GM23248 (cell line): ENCODE measurements at places on chromosomes 5 and 9.

- no peak for DNase-seq
Measured at GRCh38 chr9:123686829-123687192, 243.1 kb downstream of the DENND1A start.

DNA sequence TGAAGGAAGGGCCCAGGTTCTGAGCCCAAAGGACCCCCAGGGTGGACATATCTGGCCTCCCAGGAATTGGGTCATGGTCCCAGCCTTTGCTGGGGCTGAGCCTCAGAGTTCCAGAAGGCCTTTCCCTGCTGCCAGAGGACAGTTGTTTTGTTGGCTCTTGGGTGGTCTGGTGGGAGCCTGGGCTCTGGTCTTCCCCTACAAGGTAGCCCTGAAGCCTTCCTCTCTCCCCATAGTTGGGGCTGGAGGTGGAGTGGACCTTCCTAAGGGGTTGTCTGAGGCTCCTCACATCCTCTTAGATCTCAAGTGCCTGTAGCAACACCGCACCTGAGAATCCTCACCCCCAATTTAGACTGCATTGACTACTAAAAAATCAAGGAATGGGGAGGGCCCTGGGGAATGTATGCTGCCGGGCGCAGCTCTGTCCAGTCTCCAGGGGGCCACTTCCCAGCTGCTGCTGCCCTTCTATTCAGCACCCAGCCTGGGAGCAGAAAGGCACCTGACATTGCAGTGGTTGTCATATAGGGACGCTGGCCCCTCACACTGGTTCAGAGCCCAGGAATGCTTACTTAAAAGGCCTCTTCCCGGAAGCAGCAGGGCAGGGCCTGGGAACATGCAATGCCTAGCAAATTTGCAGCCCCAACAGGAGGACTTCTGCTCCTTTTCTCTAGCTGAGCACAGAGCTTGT lies 66.4 kb downstream of the IL31RA start:
- no peak for DNase-seq

DNA sequence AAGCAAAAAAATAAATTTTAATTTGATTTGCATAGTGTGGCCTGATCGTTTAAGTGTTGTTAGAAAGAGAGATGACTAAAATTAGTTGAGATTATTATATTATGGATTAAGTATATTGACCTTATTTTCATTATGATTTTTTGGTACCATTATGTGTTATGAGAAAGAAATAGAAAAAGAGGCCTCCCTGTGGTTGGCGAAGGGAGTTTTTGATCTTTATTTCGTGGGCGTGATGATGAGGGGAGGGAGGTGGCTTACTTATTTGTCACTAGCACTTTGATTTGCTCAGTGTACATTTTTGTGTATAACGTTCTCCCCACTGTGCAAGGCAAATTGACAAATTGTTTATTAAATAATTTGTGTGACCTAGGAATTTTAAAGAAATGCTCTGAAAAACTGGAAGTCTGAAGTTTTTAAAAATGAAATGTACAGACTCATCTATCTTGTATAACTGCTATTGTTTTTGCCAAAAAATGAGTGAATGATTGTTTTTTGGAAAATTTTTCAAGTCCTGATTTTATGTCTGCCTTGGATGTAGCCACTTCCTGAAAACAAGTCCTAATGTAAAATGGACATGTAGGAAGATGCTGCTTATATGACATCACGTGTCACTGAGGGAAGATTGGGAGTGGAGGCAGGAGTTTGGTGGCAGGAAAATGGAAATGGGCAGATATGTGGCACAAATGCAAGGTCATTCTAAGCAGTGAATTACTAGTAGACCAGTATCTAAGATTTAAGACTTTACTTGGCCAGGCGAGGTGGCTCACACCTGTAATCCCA lies 3.0 kb downstream of the DAPK1 start:
- peak; percentile 17 for DNase-seq

- DNase-seq, result peak; percentile 72
Measured at GRCh38 chr5:111227801-111228200, 3.6 kb downstream of the CAMK4 start.

- DNase-seq, result peak; percentile 13
Measured at GRCh38 chr5:124718380-124718789, 28.1 kb downstream of the ZNF608 start.

GRCh38 chr5:136047858-136048257 lies 19.1 kb downstream of the TGFBI start:
- no peak for DNase-seq

DNA sequence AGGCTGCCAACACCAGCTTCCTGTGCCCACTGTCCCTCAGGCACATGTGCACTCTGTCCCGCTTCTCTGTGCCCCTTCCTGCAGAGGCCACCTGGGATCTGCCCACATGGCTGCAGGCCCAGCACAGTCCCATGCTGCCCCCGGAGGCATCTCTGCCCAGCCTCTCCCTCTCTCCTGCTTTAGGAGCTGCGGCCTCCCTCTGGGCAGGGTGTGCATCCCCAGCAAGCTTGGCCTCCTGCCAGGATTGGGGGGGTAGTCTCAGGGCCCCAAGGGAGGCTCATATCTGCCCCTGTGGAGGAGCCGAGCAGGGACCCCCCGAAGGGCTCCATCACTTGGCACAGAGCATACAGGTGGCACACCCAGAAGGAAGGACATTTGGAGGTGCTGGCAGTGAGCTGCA lies 24.8 kb downstream of the FLT4 start:
- no peak for DNase-seq

- peak; percentile 52 for DNase-seq
Measured at GRCh38 chr9:109599131-109599530, 101.0 kb upstream of the PTPN3 start.

DNA sequence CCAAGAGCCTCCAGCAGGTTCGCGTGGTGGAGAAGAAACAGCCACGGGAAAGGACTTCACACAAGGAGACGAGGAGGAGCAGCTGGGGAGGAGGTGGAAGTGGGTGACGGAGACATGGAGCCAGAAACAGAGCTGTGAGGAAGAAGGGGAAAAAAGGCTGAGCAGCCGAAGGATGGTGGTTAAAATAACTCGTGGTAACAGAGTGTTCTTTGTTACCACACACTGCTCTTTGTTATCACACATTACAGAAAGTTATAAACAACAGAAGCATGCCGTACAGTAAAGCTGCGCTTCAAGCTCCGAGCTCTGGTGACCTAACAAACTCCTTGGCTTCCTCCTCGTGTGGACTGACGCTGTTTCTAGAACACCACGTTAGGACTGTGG lies 215.4 kb downstream of the GLIS3 start:
- no peak for DNase-seq

DNA sequence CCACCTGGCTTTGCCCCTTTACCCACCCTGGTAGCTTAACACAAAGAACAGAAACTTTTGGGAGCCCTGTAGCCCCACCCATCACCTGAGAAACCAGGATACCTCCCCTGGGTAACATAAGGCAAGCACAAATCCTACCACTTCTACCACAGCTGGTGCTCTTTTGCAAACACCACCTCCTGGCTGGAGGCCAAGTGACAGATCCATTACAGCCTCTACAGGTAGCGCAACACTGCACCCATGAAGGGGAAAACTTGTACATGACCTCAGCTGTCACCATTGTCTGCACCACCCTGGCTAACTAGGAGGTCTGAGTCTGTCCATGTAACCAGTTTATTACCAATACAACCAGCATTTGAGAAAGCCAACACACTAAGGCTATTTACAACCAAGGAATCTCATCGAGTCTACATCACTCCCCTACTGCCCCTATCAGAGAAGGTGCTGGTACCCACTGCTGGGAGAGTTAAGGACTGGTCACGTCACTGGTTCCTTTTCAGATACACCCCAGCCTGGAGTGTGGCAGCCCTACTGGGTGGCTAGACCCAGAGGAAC lies 128.6 kb downstream of the PJA2 start:
- no peak for DNase-seq

- DNase-seq, result no peak
Measured at GRCh38 chr5:147332658-147333057, 97.8 kb downstream of the STK32A start.

DNA sequence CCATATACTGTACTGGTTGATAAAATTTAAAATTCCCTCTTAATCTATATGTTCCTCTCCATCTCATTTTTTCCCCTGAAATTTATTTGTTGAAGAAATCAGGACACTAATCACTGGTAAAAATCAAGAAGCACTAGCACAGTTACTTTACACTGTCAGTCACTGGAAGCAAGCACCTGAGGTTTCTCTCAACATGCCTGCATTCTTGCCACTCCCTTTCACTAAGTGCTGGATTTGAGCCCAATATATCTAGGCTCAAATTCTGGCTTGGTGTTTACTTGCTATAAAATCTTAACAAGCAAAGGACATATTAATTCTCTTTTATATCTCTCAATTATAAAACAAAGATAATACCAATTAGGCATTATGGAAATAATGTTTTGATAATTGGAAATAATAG lies 58.6 kb downstream of the DIAPH1 start:
- peak; percentile 22 for DNase-seq

GRCh38 chr5:130227699-130228098 lies 323.4 kb downstream of the CHSY3 start:
- no peak for DNase-seq

GRCh38 chr5:121088341-121088740 lies 624.2 kb downstream of the PRR16 start:
- DNase-seq, result no peak

DNA sequence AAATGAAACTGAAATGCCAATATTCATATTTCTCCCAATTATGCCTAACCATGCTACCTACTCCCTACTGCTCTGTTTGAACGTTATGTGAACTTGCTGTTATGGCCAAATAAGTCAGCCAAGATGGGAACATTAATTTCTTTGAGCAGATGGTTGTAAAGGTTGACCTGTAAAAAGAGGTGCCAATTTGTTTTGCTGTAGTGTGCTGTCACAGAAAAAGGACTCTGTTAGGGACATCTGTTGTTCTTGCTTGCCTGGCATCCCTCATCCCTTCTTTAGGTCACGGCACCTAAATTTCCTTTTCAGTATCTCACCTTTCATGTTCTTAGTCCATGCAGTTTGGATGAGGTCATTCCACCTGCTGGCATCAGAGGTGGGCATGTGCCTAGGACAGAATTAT lies 35.4 kb downstream of the GDNF start:
- no peak for DNase-seq

DNA sequence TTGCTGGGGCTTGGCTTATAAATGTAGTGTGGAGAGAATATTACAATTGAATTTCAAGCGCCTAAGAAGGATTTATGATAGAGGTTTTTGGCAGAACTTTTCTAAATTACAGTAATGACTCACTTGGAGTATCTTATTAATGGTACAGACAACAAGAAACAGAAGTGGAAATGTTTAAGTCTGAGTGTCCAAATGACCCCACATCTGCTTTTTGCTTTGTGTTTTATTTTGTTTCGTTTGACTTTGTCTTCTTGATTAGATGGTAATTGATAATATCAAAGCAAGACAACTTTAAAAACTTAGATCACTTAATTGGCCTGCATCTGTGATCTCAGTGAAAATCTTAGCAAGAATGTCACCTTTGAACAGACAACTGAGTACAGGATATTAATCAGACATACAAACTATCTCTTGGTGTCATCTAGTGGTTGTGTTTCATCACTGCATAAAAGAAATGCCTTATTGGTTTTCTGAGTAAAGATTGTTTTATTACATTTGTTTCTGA lies 577.4 kb downstream of the ISL1 start:
- peak; percentile 7 for DNase-seq

GRCh38 chr9:127519301-127520166 lies 68.2 kb downstream of the LRSAM1 start:
- peak; percentile 97 for DNase-seq

GRCh38 chr5:109080481-109080880 lies 329.3 kb downstream of the PJA2 start:
- no peak for DNase-seq

GRCh38 chr9:29625292-29625731 lies 2052.0 kb upstream of the C9orf72 start:
- no peak for DNase-seq

- no peak for DNase-seq
Measured at GRCh38 chr5:143306040-143306439, 97.4 kb downstream of the NR3C1 start.

DNA sequence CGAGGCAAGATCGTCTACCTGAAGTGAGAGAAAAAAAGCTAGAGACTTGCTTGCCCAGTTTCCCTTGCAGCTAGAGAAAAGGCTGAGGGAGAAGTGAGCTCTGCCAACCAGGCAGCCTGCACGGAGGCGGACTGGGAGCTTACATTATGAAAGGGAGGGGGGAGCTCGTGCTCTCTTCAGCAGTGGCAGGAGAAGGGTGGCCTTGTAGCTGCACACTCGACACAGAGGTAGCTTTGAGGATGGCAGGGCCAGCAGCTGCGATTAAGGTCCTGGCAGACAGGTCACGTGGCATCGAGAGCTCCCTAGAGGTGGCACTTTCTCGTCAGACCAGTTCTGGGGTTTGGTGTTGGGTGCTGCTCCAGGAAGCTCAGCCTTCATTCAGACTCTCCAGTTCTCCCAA lies 26.7 kb downstream of the APBA1 start:
- DNase-seq, result no peak

- DNase-seq, result no peak
Measured at GRCh38 chr5:5650242-5650641, 227.8 kb downstream of the ICE1 start.

DNA sequence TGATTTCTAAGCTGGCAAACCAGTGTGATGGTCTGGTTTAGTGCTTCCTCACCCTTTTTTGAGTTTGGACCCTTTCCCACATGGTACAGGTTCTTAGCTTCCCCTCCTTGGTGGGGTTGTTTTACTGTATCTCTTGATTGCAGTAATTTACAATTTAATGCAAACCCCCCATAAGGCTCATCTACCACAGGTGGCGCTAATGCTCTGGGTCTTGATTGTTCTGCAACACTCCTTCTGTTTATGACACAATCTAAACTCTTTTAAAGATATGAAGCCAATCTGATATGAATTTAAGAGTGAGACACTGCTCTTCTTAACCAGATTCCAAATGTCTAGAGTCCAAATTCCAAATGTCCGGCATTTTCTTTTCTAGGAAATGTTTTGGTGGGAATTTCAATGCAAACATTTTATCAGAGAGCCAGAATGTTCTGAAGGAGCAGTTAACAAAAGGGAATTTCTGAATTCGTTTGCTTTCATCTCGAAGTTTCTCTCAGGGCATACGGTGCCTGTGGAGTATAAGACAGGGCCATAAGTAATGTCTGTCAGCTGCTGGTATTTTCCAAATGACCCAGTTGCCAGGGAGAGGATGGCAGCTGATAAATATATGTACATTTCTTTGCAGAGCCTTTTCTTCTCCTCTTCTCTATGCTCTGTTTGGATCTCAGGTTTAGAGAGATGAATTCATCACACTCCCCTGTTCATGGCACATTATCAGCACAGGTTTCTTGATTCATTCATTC lies 246.8 kb downstream of the ARHGAP26 start:
- peak; percentile 70 for DNase-seq

DNA sequence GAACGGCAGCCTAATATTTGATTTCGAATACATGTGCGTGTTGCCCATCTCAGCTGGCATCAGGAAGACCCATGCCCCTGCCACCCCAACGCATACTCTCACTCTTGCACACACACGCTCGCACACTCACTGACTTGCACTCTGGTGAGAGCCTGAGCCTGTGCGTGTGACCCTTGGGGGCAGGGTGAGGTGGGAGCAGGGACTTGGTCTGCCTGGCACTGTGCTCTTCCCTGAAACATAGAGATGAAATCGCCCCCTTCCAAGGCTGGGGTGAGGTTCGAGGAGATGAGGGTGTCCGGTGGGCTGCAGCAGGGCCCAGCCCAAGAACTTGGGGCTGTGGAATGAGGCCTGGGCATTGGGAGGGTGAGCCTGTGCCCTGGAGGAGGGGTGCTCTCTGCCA lies 1.2 kb downstream of the LCN9 start:
- DNase-seq, result no peak

GRCh38 chr5:5332287-5332686 lies 90.2 kb upstream of the ICE1 start:
- DNase-seq, result no peak

- no peak for DNase-seq
Measured at GRCh38 chr9:36736648-36737047, 164.0 kb downstream of the MELK start.

- DNase-seq, result no peak
Measured at GRCh38 chr5:57681942-57682341, 199.3 kb upstream of the ACTBL2 start.
